ENCODE measurements at places on chromosomes 5 and 9. TPM values are rescaled to one million over a fixed set of nuclear protein-coding genes. Genes with fewer than 3 reads are reported as not detected.
A peak's percentile ranks its signal among the peaks of the same experiment; 100 is the strongest.

The GPR150 gene
- 0.23 TPM for polyA plus RNA-seq

The SLC1A3 gene
- polyA plus RNA-seq, result 2.2 TPM

The NUDCD2 gene
- polyA plus RNA-seq, result 5.9 TPM

The OTP gene
- not detected for polyA plus RNA-seq

The ASPN gene
- 5.5 TPM for polyA plus RNA-seq

The TMEM174 gene
- not detected for polyA plus RNA-seq

The TRIM36 gene
- polyA plus RNA-seq, result 0.68 TPM

The SLC36A3 gene
- polyA plus RNA-seq, result not detected

The KCNMB1 gene
- not detected for polyA plus RNA-seq

The MED10 gene
- 52.5 TPM for polyA plus RNA-seq

- peak; percentile 19 for DNase-seq
- no peak overlapping the region for H3K4me3 ChIP-seq
- no peaks in the 10 kb centered on the region for H3K27me3 ChIP-seq
- no peak overlapping the region for H3K27ac ChIP-seq
- H3K4me1 ChIP-seq, result no peaks in the 10 kb centered on the region
Observed at GRCh38 chr5:2017540-2018389, 135.0 kb upstream of the IRX4 start.

DNA sequence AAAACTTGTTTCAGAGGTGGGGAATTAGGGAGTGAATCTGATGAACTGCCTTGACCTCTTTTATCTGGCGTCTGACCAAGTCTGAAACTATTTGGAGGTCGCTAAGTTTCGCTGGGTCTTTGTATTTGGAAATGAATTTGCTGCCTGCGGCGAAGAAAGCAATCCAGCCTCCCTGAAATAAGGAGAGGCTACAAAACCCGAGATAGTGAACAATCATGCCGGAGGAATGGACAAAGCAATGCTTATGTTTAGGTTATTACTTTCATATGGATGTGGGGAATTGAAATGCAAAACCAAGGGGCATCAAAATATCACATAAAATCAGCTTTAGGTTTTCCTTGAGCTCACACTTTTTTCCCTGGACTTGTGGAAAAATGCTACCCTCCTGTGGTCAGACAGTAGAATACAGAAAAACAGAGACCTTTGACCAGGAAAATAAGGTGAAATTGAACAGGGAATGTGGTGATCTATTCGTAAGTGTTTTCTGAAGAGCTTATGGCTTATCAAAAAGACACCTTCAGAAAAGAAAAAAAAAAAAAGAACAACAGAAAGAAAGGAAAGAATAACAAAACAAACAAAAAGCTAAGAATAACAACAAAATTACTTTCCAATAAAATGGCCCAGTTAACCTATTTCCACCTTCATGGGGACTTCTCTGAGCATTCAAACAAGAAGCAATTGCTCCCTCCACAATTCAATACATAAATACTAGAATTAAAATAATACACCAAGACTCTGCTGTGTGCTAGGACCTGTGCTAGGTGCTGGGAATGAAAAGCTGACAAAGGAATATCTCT, 68.6 kb upstream of the DPYSL3 start:
- H3K27ac ChIP-seq, result no peak overlapping the region
- H3K4me3 ChIP-seq, result peak overlapping the region; percentile 32
- no peaks in the 10 kb centered on the region for H3K36me3 ChIP-seq

DNA sequence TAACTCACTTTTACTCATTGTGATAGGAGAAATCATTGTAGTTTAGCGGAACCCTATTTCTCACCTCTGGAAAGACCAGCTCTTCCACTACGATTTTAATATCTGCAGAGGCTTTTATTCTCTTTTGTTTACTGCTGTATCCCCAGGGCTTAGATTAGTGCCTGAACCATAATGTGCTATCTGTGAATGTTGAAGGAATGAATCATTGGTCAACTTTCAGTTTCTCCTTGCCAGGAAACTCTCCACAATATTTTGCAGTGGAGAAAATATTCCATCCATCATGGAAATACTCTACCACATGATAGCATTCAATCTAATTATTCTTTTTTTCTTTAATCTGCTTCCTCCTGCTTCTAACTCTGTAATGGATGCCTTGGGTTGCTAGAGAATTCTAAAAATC, 263.5 kb upstream of the PTPRD start:
- no peak overlapping the region for H3K4me3 ChIP-seq
- H3K4me1 ChIP-seq, result no peaks in the 10 kb centered on the region
- no peaks in the 10 kb centered on the region for H3K27me3 ChIP-seq
- no peak overlapping the region for H3K27ac ChIP-seq
- DNase-seq, result peak; percentile 12

DNA sequence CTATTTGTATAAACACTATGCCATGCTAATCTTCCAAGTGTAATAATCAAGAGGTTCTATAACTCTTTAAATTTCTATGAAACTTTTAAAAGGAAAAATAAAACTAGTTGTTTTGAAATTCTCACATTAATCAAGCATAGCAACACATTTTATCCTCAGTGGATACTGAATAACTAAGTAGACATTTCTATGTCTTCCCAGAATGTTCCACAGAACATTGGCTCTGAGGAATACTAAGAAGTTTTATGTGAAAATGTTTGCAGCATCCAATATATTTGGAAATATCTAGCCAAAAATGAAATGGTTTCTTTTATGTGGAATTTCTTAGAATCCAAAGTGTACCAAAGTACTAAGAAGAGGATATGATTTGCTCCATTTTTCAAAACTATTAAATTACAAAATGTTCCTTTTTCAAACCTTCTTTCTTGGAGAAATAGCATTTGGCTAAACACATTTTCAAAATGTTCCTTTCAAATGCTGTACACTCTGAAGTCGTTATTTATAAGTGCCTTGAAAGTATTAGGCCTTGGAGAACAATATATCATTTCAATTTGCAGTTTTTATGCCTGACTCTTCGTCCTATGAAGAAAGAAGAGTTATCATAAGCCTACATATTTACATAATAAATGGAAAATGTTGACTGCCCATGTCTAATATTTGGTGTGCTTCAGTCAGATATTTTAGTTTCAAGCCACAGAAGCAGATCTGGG, 175.6 kb upstream of the COX7C start:
- no peak overlapping the region for H3K4me3 ChIP-seq
- no peak overlapping the region for H3K27ac ChIP-seq
- no peak for DNase-seq
- no peaks in the 10 kb centered on the region for H3K36me3 ChIP-seq
- no peaks in the 10 kb centered on the region for H3K4me1 ChIP-seq

- no peaks in the 10 kb centered on the region for H3K4me1 ChIP-seq
- no peaks in the 10 kb centered on the region for H3K27me3 ChIP-seq
- H3K27ac ChIP-seq, result no peak overlapping the region
Observed at GRCh38 chr5:68007451-68007850, 208.1 kb upstream of the PIK3R1 start.

GRCh38 chr5:118844351-118844750, 144.0 kb downstream of the DTWD2 start:
- no peaks in the 10 kb centered on the region for H3K27me3 ChIP-seq
- no peak overlapping the region for H3K27ac ChIP-seq
- DNase-seq, result peak; percentile 3
- H3K4me3 ChIP-seq, result no peak overlapping the region
- no peaks in the 10 kb centered on the region for H3K4me1 ChIP-seq

- peak; percentile 21 for DNase-seq
- no peaks in the 10 kb centered on the region for H3K4me1 ChIP-seq
- no peak overlapping the region for H3K27ac ChIP-seq
- H3K27me3 ChIP-seq, result no peaks in the 10 kb centered on the region
- no peaks in the 10 kb centered on the region for H3K36me3 ChIP-seq
Observed at GRCh38 chr5:137613554-137614265, 114.6 kb upstream of the SPOCK1 start.

- no peak for DNase-seq
- no peak overlapping the region for H3K4me3 ChIP-seq
- H3K4me1 ChIP-seq, result no peaks in the 10 kb centered on the region
- no peaks in the 10 kb centered on the region for H3K27me3 ChIP-seq
Observed at GRCh38 chr5:175765858-175766257, 105.5 kb upstream of the CPLX2 start.

- no peak overlapping the region for H3K4me3 ChIP-seq
- no peak overlapping the region for H3K27ac ChIP-seq
- no peaks in the 10 kb centered on the region for H3K36me3 ChIP-seq
- no peaks in the 10 kb centered on the region for H3K27me3 ChIP-seq
Observed at GRCh38 chr9:119009249-119009648, 360.0 kb downstream of the BRINP1 start.

GRCh38 chr9:117403403-117403811, 11.4 kb downstream of the ASTN2 start:
- no peaks in the 10 kb centered on the region for H3K4me1 ChIP-seq
- no peaks in the 10 kb centered on the region for H3K27me3 ChIP-seq
- no peaks in the 10 kb centered on the region for H3K36me3 ChIP-seq
- H3K4me3 ChIP-seq, result no peak overlapping the region

- H3K27me3 ChIP-seq, result no peaks in the 10 kb centered on the region
- peak; percentile 95 for DNase-seq
- peaks cover 3% of the 10 kb centered on the region for H3K4me1 ChIP-seq
- H3K36me3 ChIP-seq, result no peaks in the 10 kb centered on the region
Observed at GRCh38 chr9:91515074-91515687, 91.5 kb upstream of the NFIL3 start.

- H3K36me3 ChIP-seq, result no peaks in the 10 kb centered on the region
- H3K4me3 ChIP-seq, result no peak overlapping the region
- no peak for DNase-seq
Observed at GRCh38 chr5:172637740-172638139, 3.3 kb upstream of the NEURL1B start.

- H3K27me3 ChIP-seq, result no peaks in the 10 kb centered on the region
- peaks cover 42% of the 10 kb centered on the region for H3K4me1 ChIP-seq
- DNase-seq, result no peak
Observed at GRCh38 chr9:38020151-38021076, 48.6 kb downstream of the SHB start.

GRCh38 chr9:83071626-83072025, 8.7 kb upstream of the RASEF start:
- no peaks in the 10 kb centered on the region for H3K27me3 ChIP-seq
- H3K4me1 ChIP-seq, result no peaks in the 10 kb centered on the region
- H3K4me3 ChIP-seq, result no peak overlapping the region
- H3K36me3 ChIP-seq, result no peaks in the 10 kb centered on the region
- no peak overlapping the region for H3K27ac ChIP-seq

- H3K27ac ChIP-seq, result no peak overlapping the region
- no peaks in the 10 kb centered on the region for H3K4me1 ChIP-seq
- no peaks in the 10 kb centered on the region for H3K27me3 ChIP-seq
- H3K4me3 ChIP-seq, result no peak overlapping the region
Observed at GRCh38 chr5:147963436-147963835, 57.1 kb upstream of the C5orf46 start.

- no peaks in the 10 kb centered on the region for H3K27me3 ChIP-seq
- no peak overlapping the region for H3K27ac ChIP-seq
- H3K36me3 ChIP-seq, result no peaks in the 10 kb centered on the region
Observed at GRCh38 chr9:135320943-135321342, 158.6 kb upstream of the PPP1R26 start.

- no peaks in the 10 kb centered on the region for H3K4me1 ChIP-seq
- no peak overlapping the region for H3K27ac ChIP-seq
- no peak for DNase-seq
- H3K27me3 ChIP-seq, result no peaks in the 10 kb centered on the region
Observed at GRCh38 chr5:116922532-116922931, 347.9 kb upstream of the SEMA6A start.

DNA sequence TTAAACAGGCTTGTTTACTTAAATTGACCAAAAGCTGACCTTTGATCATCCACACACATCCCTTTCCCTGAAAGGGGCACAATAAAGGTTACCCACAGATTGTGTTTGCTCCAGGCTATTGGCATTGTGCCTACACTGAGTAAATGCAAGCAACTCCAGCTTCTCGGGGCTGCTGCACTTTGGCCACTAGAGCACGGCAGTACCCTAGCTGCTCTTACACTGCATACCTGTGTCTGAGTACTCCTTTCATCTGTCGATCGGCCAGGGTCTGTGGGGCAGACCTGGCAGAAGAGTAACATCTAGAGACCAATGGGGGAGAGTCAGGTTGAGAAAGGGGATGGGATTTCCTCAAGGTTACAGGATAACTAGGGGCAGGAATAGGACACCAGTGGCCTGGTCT, 281.9 kb upstream of the NMUR2 start:
- H3K4me1 ChIP-seq, result no peaks in the 10 kb centered on the region
- H3K27ac ChIP-seq, result no peak overlapping the region
- no peaks in the 10 kb centered on the region for H3K36me3 ChIP-seq
- no peaks in the 10 kb centered on the region for H3K27me3 ChIP-seq
- DNase-seq, result peak; percentile 1

DNA sequence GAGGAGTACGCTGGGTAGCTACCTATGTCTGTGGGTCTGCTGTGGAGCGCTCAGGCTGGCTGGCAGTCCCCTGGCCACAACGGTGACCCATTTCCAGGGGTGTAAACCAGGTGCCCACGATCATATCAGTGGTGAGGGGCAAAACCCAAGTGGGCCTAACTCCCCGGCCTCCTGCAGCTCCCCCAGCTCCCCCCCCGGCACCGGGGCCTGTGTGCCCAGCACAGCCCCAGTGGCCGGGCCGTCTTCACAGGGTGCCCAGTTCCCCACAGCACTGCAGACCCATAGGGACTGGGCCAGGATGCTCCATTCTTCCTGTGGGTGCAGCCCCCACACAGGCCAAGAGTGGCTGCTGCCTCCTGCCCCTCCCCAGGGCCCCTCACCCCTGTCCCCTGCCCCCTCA, 958 bp upstream of the LCN8 start:
- DNase-seq, result no peak
- H3K36me3 ChIP-seq, result no peaks in the 10 kb centered on the region
- no peaks in the 10 kb centered on the region for H3K27me3 ChIP-seq
- H3K4me3 ChIP-seq, result no peak overlapping the region

DNA sequence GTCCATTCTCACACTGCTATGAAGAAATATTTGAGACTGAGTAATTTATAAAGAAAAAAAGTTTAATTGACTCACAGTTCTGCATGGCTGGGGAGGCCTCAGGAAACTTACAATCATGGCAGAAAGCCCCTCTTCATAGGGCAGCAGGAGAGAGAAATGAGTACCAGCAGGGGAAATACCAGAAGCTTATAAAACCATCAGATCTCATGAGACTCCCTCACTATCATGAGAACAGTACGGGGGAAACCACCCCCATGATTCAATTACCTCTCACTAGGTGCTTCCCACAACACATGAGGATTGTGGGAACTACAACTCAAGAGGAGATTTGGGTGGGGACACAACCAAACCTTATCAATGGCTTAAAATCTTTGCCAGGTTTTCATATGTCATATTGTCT, 20.3 kb upstream of the TENT4A start:
- H3K36me3 ChIP-seq, result no peaks in the 10 kb centered on the region
- no peak overlapping the region for H3K27ac ChIP-seq

DNA sequence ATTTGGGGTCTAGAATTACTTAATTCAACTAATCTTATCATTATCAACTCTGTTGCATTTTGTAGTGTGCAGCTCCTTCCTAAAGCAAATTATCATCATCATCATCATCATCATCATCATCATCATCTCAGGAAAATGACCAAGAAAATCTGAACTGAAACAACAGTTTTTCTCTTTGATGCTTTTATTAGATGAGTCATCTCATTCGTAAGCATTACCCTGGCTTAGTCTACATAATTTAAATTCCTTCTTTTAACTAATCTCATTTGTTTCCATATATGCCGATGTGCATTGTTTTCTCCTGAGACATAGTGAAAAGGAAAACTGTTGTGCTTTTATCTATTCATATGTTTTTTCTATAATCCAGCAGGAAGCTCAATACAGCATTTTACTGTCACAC, 173.0 kb upstream of the PDE4D start:
- H3K27me3 ChIP-seq, result no peaks in the 10 kb centered on the region
- H3K4me1 ChIP-seq, result no peaks in the 10 kb centered on the region
- H3K4me3 ChIP-seq, result no peak overlapping the region

GRCh38 chr9:132154863-132155567, 6.8 kb upstream of the NTNG2 start:
- peaks cover 16% of the 10 kb centered on the region for H3K27me3 ChIP-seq
- no peak overlapping the region for H3K27ac ChIP-seq
- no peak for DNase-seq
- H3K36me3 ChIP-seq, result no peaks in the 10 kb centered on the region
- no peaks in the 10 kb centered on the region for H3K4me1 ChIP-seq

GRCh38 chr5:42349163-42349562, 74.1 kb upstream of the GHR start:
- no peaks in the 10 kb centered on the region for H3K4me1 ChIP-seq
- DNase-seq, result no peak
- no peaks in the 10 kb centered on the region for H3K36me3 ChIP-seq

Measured in fibroblast of lung (primary cell).